GM23338 (cell line): ENCODE measurements at places on chromosomes 6 and 20.

DNA sequence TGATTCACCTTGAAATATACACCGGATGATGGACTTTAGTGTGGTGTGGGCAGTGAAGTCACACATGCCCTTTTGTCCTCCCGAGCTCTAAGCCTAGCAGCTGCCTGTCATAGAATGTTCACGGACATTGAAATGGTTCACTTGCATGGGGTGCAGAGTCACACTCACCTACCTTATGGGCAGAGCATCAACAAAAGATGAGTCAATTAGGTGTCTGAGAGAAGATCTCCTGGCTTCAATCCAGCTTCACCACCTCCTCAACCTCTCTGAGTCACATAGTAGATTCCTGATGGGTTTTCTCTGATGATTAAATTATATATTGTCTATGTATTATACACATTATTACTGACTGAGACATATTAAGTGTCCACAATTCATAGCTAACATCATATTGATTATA lies 48.1 kb upstream of the HLA-E start:
- no peak for DNase-seq

DNA sequence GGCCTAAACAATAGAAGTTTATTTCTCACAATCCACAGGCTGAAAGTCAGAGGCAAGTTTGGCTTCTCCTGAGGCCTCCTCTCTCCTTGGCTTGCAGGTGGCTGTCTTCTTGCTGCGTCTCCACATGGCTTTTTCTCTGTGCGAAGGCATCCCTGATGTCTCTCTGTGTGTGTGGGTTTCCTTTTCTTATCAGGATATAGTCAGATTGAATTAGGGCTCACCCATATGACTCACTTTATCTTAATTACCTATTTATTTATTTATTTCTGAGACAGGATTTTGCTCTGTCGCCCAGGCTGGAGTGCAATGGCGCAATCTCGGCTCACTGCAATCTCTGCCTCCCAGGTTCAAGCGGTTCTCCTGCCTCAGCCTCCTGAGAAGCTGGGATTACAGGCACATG lies 30.7 kb downstream of the LINC00237 start:
- DNase-seq = no peak

GRCh38 chr20:1462834-1463233 lies 3.8 kb downstream of the NSFL1C start:
- DNase-seq = no peak

DNA sequence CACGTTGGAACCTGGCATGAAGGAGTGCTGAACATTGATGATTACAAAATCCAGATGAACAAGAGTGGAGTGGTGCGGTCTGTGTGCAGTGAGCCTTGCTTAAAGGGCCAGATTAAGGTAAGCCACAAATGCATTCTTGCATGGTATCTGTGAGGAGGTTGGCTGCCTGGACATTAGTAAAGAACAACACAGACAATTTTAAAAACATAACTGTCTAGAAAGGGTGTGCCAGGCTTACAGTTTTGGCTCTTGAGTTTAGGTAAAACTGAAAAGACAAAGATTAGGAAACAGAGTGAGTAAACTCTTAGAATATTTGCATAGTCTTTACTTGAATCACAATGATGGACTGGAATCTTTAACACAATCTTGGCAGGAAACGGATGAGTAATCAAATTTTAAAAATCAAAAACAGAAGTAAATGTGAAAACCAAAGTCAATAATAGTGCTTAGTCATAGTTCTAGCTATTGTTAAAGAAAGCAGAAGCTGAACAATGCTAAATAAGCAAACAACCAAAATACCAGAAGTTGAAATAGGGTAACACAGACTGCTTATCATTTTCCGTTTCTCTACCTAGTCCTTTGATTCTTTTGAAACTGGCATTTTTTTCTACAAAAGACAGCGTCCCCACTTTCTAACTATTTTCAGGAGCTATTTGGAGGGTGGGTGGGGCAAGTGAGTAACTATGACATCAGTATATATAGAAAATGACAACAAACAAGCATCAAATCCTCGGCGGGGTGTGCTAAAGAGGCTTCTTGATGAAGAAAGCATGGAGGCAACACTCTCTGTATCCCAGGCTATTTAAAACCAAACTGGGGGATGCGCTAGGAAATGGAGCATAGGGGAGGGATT lies 185.8 kb upstream of the RAB32 start:
- DNase-seq = no peak

GRCh38 chr20:17137692-17138091 lies 89.1 kb upstream of the PCSK2 start:
- DNase-seq = no peak

- no peak for DNase-seq
Measured at GRCh38 chr6:33169291-33170175, 22.7 kb downstream of the COL11A2 start.

- no peak for DNase-seq
Measured at GRCh38 chr20:48622421-48622820, 205.4 kb downstream of the PREX1 start.

DNA sequence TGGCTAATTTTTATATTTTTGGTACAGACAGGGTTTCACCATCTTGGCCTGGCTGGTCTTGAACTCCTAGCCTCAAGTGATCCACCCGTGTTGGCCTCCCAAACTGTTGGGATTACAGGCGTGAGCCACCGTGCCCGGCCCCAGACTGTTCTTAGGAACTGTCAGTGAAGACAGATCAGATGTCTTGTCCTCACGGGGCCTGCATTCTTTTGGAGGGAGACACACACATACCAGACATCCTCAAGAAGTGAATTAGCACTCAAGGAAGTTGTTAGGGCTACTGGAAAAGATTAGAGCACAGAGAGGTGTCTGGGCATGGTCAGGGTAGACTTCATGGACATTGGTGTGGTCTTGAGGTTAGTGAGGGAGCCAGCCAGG lies 10.3 kb upstream of the LPIN3 start:
- DNase-seq = no peak

DNA sequence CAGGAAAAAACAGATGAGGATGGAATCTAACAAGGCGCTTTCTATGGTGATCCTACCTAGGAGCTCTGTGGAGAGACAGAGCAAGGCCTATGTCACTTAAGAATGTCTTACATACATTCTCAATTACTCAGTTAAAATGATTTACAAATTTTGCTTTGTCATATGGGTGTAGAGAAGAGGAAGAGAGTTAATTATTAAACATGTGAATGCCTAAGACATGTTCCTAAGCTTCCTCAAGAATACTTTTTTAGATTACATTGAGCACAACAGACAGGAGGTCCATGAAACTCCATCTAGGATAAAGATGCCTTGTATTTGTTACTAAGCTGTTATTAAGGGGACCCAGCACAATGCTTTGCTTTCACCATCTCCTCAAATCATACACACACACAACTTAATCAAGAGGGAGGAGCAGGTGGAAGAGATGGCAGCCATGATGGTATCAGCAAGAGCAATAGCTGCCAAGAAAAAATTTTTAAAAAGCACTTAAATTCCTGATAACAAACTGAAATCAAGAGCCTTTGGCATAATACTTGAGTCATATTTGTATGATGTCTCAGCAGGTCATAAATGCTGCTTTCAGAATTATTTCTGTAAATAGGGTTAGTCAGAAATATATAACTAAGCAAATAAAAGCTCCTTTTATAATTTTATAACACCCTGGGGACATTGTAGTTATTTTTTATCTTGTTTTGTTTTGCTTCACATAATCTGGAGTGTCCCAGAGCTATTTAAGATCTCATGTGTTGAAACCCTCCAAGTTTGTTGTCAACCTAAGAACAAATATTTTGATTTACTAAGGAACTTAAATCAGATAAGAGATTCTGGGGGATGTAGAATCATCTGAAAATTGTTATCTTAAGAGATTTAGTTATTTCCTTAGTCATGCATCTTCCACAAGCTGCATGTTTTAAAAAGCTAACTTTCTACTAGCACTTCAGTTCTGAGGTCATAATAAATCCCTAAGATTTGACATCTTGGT lies 70.0 kb upstream of the CD2AP start:
- no peak for DNase-seq

- DNase-seq = no peak
Measured at GRCh38 chr6:31405996-31406395, 2.6 kb downstream of the MICA start.

DNA sequence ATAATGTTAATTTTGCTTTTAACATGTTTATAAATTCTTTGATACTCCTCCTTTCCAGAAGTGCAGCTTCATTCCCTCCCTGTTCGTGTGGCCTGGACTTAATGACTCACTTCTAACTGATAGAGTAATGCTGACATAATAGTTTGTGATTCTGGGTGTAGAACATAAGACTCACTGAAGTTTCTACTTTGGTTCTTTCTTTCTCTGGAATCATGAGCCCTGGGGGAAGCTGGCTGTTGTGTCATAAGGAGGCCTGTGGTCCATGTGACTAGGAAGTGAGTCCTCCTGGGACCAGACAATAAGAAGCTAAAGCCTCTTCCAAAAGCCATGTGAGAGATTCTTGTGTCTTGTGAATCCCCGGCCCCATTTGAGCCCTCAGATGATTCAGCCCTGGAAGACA lies 30.5 kb upstream of the HLA-G start:
- DNase-seq = no peak

DNA sequence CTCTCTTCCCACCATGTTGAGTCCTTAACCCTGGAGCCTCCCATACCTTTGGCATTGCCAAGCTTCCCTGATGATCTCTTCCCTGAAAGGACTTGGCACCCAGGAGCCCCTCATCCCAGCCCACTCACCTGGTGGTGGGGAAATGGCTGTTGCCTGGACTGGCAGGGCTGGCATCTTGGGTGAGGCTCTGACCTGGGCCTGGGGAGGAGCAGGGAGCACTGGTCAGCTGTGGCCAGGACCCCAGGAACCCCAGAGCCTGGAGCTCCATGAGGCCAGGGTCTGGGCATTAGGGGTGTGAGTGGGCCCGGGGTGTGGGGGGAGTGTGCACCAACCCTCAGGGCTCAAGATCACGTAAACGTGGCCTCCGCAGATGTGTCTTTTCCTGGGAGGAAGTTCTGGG lies 9.5 kb downstream of the SDCBP2 start:
- no peak for DNase-seq

DNA sequence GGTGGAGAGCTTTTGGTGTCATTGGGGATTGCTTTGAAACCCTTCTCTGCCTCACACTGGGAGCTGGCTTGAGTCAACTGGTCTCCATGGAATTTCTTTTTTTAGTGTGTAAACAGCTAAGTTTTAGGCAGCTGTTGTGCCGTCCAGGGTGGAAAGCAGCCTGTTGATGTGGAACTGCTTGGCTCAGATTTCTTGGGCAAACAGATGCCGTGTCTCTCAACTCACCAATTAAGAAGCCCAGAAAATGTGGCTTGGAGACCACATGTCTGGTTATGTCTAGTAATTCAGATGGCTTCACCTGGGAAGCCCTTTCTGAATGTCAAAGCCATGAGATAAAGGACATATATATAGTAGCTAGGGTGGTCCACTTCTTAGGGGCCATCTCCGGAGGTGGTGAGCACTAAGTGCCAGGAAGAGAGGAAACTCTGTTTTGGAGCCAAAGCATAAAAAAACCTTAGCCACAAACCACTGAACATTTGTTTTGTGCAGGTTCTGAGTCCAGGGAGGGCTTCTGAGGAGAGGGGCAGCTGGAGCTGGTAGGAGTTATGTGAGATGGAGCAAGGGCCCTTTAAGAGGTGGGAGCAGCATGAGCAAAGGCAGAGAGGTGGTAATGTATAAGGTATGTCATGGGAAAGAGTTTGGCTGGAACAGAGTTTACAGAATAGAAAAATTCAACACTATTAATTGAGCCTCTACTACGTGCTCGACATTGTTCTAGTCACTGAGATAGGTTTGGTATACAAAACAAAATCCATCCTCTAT lies 31.2 kb downstream of the SRSF3 start:
- no peak for DNase-seq

GRCh38 chr6:91476000-91476399 lies 889.1 kb upstream of the MAP3K7 start:
- peak; percentile 4 for DNase-seq

DNA sequence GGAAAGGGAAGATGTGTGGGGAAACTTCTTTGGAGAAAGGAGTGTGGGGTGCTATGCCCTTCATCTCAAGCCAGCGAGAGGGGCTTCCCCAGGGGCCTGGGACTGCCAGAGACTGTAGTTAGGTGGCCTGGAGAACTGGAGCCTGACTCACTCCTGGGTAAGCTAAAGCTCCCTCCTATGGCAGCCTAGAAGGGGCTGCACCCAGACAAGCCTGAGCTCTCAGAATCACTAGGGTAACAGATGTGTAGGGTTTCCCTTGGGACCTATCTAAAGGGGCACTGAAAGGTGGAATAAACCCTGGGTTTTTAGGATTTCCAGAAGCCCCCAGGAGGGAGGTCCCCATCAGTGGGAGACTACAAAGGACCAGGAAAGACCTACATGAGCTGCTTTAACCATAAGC lies 1.6 kb upstream of the ARMC2 start:
- no peak for DNase-seq

GRCh38 chr6:105015482-105015881 lies 58.6 kb downstream of the LIN28B start:
- no peak for DNase-seq

DNA sequence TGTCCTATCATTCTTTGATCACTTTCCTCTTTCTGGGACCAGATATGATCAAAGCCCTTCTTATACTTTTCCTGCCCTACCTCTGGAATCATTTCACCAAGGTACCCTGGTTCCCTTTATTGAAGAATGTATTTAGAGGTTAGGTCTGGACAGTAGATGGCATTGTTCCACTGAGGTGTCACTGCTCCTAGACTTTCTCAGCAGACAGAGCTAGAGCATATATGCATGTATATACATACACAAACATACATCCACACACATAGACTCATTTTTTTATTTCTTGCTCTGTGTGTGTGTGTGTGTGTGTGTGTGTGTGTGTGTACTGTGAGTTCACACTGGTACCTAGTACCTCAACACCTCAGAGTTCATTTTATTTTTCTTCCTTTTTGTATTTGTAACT lies 40.9 kb downstream of the PTPRA start:
- DNase-seq = no peak

DNA sequence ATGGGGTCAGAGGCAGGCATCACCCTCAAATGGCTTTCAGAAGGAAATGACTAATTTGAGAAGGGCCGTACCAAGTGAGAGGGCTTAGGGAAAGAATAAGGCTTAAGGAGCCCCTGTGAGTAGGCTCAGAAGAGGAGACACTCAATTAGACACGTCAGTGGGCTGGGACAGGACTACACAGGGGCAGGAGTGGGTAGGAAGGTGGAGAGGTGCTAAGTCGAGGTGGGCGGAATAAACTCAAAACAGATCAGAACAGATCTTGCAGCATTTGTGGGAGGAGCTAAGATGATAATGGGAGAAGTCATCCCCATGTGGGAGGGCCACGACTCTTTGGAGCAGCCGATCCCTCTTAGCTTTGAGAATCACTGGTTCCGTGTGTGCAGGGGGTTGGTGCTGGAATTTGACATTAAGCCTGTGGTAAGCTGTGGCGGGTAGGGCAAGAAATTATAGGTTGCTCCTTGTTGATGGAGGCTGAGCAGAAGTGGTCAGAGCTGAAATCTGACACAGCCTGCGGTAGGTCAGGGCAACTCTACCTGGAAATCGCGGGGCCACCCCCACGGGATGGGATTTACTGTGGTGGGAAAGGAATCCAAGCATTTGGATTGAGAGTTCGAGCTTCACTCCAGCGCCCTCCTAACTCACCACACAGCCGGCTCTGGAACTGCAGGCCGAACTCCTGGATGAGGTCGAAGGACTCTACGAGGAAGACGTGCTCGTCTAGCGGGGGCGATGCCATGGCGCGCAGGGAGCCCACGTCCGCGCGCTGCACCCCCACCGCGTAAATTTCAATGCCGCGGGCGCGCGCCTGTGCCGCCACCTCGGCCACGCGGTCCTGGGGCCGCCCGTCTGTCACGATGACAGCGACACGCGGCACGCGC lies 2.8 kb upstream of the RBPJL start:
- no peak for DNase-seq

- DNase-seq = no peak
Measured at GRCh38 chr20:18999086-18999485, 185.5 kb downstream of the SCP2D1 start.

- no peak for DNase-seq
Measured at GRCh38 chr20:62814060-62814708, 2.7 kb upstream of the COL9A3 start.
